ENCODE measurements at places on chromosomes 16 and 17.

DNA sequence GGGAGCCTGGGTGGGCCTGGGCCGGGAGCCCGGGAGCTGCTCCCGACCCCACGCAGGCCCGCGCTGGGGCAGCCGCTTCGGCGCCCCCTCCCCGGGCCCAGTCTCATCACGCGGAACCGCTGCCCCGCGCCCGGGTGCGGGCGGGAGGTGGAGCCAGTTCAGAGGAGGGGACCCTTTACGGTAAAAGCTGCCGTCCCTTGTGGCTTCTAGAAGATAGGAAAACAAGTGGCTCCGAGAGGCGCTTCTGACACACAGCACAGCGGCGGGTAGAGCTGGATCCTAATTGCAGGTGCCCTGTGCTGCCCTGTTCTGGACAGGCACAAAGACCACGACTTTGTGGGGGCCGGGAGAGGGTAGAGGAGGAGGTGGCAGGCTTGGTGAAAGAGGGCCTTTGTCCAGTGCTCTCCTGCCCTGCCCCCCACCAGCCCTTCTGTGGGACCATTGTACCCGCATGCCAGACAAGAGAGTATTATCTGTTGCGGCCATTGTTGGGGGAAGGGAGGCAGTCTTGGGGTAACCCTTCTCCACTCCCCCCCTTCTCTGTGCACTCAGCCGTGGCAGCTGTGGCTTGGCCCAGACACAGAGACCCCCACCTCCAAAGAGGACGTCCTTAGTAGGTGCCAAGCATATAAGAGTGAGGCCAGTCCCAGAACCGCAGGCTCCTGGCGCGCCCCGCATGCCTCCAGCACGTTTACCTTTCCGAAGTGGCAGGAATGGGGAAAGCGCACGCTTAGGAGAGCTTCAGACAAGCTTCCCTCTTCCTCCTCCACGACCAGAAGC, 736 bp downstream of the CNP start:
- DNase-seq = no peak

- DNase-seq = no peak
Observed at GRCh38 chr17:58066401-58066800, 16.8 kb upstream of the DYNLL2 start.

DNA sequence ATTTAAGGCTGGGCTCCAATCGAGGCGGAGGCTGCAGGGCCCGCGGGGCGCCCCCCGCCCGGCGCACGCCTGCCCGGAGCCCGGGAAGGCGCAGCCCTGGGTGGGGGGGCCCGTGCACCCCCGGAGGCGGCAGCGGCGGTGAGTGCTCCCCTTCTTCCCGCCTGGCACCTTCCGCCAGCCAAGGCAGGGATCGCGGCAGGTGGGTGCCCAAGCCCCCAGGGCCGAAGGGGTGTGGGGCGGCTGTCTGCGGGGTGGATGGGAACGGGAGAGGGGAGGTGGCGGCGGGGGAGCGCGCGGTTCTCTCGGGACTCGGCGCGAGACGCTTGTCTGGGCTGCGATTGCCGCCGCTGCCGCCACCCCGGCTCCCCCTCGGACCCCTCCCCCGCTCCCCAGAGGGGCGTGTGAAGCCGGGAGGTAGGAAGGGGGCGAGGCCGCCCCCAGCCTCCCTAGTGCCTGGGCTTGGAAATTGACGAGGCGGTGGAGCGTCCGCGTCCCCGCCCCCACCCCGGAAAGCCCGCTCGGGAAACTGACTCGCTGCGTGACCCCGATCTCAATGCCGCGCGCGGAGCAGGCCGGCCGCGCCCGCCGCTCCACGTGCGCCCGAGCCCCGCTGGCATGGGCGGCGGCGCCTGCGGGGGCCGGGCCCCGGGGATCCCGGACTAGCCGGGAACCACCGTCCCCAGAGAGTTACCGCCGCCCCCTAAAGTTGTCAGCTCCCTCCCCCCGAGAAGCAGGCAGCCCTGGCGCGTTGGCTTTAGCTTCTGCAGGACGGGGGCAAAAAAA, 231.5 kb downstream of the MRTFB start:
- DNase-seq = no peak

DNA sequence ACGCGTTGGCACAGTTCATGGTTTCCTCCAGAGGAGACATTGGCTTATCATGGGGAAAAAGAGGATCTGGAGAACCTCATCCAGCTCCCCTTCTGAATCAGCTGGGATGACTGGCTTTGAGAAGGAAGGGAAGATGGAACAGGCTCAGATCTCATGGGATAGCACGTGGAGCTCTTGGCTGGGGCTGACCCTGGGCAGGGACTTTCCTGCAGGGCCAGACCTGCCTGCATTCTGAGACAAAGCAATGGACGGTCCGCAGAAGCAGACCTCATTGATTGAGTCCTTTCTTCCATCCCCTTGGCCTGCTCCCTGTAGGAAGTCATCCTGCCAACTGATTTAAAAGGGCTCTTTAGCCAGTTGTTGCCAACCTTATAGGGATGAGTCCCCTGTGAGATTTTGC, 26.2 kb downstream of the PLCD3 start:
- no peak for DNase-seq

DNA sequence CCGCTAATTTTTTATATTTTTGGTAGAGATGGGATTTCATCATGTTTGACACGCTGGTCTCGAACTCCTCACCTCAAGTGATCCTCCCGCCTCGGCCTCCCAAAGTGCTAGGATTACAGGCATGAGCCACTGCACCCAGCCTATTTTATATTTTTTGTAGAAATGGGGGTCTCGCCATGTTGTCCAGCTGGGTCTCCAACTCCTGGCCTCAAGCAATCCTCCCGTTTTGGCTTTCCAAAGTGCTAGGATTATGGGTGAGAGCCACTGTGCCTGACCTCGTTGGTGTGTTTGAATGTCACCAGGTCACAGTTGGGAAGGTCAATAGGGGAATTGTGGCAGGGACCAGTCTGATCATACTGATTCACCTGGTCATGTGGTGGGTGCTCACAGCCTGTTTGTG, 56.7 kb upstream of the NKD1 start:
- no peak for DNase-seq

DNA sequence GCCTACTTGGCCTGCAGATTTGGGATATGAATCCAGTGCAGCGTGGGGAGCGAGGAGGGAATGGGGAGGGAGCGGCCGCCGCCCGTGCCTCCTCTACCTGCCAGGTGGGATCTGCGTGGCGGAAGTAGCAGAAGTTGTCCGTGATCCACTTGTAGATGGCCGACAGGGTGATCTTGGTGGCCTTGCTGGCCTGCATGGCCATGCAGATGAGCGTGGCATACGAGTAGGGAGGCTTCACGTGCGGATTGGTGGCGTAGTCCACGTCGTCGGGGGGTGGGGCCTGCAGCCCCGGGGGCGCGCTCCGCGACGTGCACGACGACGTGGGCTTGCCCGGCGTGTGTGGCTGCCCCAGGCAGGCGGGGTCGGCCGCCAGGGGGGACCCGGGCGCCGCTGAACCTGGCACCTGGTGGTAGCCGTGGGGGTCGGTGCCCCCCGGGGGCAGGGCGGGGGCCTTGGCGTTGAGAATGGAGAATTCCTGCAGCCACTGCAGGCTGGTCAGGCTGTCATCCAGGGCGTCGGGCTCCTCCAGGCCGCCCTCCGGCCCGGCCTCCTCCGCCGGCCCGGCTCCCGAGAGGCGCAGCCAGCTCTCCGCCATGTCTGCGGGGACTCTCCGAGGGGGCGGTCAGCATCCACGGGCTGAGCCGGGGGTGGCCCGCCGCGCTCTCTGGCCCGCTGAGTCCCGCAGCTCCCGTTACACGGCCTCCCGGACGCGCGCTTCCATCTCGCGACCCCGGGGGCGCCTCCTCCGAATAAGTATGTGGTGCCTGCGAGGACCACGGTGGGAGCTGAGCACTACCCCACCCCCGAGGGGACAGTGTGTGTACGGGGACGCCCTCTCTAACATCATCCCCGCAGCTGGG, 1.0 kb downstream of the FOXJ1 start:
- DNase-seq = no peak

- DNase-seq = no peak
Observed at GRCh38 chr17:35879773-35880654, at the start of gene CCL5. Gene CCL5, minus strand, starts transcription at chr17:35880360.

- DNase-seq = no peak
Observed at GRCh38 chr17:58276423-58276822, 4.3 kb downstream of the MPO start.

DNA sequence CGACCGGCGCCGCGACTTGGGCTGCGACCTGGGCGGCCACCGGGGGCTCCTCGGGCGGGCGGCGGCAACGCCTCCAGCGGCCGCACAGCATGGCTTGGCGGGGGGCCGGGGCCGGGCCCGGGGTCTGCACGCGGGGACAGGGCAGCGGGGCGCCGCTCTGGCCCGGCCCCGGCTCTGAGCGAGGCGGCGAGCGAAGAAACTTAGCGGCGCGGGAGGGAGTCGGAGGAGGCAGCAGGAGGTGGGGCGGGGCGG, at the start of gene PLCD3:
PLCD3 (minus strand) TSS at position 196 of the 252 bp plus-strand sequence; CDS start at position 91, 105 bp downstream.
- DNase-seq = no peak

DNA sequence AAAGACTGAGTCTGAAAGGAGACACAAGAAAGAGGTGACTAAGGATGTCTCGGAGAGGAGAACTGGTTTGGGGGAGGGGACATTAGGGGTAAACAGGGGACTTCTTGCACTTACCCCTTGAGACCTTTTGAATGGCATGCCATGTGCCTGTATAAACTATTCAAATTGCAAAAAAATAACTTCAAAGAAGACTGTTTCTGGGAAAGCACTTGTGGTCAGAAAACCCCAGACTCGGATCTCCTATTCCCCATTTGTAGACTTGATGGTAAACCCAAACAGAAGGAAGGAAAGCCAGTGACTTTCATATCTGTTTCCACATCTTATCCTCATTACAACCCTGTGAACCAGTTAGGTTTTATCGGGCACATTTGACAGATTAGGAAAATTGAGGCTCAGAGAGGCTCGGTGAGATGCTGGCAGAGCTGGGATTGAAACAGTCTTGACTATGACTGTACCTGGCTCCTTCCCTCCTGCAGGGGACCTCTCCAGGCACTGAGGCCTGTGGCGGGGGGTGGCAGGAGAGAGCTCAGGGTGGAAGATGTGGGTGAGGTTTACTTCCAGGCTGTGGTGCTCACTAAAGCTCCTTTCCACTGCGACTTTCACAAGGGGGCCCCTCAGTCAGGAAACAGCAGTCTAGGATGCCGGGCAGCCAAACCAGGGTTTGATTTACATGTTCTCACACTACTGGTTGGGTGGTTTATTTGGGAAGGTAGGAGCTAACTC, 30.5 kb upstream of the PLCG2 start:
- DNase-seq = no peak

- DNase-seq = no peak
Observed at GRCh38 chr16:87002717-87003413, 314.3 kb downstream of the C16orf95 start.

- no peak for DNase-seq
Observed at GRCh38 chr17:2051933-2052559, 2.9 kb upstream of the HIC1 start.

DNA sequence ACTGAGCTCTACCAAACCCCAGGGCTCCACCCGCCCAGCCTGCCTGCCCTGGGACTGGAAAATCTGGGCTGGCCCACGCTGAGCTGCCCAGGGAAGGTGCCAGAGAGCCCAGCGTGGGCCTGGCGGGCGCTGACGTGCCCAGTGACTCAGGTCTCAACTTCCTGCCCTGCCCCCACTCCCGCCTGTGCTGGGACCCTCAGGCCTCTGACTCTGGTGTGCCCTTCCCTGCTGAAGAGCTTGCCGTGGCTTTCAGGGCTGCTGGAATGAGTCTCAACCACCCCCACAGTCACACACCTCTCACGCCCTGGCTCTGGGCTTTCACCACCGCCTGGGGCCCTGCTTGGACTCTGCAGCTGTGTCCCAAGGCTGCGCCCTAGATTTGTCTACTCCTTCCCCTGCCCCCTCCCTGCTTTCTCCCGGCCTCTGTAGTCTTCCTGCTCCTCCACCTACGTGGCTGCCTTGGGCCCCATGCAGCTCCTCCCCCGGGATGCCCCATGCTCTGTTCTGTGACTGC, 10.4 kb downstream of the LLGL1 start:
- no peak for DNase-seq

DNA sequence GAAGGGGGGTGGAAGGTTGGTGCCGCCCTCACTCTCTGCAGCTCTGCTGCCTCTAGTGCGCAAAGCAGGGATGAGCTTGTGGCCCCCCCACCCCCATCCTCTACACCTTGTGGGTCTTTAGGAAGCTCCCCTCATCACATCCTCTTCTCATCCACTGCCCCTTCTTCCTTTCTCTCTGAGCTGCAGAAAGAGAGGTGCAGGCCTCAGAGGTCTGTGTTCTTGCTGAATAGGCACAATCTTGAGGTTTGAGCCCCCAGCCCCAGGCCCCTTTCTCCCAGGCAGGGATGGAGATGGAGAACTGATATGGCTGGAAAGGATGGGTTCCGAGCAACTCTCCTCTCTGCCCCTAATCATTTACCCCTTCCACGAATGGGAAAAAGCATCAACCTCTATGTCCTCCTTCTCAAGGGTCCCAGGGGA, 2.6 kb downstream of the CACNA1G start:
- no peak for DNase-seq

DNA sequence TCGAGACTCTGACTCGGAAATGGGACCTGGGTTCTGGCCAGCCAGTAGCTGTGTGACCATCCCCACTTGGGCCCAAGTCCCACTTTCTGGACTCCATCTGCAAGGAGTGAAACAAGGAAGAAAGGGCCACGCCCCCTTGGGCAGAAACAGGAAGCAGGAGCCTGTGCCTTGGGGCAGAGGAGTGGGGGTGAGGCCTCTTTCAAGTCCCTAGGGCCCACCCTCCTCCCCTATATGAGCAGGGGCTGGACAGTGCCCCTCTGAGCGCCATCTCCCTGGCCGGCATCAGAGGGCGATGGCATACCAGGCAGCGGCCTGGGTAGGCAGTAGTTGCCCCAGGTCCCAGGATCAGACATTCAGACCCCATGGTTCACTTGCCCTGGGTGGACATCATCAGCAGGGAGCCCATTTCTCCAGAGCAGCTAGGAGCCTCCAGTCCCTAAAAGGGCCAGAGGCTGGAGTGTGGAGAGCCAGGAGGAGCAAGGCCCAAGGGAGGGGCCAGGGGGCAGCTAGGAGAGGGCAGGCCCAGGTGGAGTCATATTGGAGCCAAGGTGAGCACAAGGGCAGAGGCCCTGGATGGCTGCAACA, 7.1 kb downstream of the BCAR1 start:
- DNase-seq = no peak

DNA sequence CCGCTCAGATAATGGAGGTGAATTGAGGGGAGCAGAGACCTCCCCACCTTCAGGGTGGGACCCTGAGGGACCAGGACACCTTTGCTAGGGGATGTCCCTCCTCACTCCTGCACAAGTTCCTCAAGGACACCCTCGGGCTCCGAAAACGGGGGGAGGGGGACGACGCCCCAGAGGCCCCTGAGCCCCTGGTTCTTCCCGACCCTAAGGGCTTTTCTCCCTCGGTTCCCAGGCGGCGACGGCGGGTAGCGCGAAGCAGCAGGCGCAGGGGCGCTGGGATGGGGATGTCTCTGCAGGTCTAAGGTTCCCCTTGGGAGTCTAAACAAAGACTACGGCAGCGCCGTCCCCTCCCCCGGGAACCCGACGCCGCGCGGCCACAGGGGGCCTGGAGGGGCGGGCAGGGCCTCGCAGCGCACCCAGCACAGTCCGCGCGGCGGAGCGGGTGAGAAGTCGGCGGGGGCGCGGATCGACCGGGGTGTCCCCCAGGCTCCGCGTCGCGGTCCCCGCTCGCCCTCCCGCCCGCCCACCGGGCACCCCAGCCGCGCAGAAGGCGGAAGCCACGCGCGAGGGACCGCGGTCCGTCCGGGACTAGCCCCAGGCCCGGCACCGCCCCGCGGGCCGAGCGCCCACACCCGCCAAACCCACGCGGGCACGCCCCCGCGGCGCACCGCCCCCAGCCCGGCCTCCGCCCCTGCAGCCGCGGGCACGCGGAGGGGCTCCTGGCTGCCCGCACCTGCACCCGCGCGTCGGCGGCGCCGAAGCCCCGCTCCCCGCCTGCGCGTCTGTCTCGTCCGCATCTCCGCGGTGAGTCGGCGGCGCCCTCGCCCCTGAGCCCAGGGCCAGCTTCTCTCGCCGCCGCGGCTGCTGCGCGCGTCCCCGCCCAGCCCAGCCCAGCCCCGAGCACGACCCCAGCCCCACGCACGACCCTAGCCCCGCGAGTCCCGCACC, 36.7 kb upstream of the NDRG4 start:
- no peak for DNase-seq

Measured in esophagus squamous epithelium (tissue), 5 donors.